ENCODE measurements at places on chromosomes 5 and 9.
A peak's percentile ranks its signal among the peaks of the same experiment; 100 is the strongest.

DNA sequence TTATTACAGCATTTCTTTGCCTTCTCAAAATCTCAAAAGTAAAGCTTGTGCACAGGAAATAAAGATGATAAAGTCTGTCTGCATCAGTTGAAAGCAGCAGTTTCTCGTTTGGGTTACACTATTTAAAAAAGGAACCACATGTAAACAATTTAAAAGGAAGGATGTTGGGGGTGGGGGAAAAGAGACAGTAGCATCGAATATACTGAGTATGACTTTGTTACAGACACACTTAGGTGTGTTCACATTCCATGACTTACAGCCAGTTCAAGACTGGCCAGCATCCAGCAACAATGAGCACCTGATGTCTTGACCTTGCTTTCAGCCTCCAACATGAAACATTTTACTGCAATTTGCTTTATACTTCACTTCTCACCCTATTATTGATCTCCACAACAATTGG, 8.7 kb downstream of the GAPT start:
- DNase-seq = no peak

DNA sequence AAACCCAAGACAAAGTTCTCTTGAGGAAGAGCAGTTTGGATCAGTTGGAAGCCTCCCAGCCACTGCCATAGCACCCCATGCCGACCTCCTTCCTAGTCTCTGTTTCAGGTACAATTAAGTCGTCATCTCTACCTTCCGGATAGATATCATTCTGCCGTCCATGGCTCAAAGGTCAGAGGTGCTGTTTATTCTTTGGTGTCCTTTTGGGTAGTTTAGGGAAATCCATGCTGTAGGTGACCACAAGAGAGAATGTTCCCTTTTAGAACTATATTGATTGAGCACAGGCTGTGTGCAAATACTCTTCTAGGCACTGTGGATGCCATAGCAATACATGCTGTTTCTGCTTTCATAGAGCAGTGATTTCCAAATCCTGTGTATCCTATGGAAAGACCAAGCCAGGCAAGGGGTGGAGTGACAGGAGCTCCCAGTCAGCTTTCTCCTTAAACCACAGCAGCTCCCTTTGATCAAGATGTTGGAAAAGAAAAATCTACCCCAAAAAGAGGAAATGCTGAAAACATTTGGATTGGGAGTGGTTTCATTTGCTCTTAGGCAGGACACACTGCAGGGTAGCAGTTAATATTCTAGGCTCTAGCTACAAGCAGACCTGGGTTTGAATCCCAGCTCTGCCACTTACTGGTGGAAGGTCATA, 127.9 kb downstream of the PALM2AKAP2 start:
- no peak for DNase-seq

DNA sequence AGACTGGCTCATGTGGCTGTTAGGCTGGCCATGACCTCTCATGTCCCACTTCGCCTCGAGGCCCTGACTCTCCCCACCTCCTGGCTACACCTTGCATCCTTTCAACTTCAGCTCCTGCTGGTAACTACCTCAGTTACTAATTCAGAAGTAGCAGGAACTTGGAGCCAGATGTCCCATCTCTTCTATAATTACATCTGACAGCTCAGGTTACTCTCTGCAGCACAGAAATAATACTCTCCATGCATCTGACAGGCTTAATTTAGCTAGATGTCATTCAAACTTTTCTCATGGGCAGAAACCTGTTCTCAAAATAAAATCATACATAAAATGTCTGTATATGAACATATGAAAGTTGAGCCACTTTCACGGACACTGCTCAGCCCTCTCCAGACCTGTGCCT, 92.2 kb upstream of the IL33 start:
- DNase-seq = no peak

DNA sequence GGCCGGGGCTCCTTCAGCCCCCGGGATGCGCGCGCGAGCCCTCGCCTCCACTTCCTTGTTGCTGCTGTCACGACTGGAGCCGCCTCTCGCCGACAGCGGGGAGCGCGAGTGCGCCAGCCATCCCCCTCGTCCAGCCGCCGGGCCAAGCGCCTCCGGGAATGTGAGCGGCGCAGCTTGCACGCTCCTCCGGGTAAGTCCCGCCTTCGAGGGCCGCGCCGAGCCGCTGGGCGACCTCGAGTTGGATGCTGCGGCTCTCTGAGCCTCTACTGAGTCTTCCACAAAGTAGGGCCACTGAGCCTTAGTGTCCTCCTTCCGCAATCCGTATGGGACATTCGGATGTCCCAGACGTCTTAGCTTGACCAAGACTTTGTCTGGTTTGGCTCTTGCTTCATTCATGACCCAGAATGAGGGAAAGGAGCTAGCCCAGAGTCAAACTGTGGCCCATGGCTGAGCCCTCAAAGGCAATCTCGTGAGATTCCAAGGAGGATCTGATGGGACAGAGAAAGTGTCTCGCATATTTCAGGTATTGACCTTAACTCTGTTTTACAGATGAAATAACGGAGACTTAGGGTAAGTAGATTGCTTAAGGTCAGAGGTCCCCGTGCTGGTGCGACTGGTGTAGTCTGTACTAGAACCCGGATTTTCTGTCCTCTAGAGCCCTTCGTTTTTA, 586 bp downstream of the HMGXB3 start:
- no peak for DNase-seq

DNA sequence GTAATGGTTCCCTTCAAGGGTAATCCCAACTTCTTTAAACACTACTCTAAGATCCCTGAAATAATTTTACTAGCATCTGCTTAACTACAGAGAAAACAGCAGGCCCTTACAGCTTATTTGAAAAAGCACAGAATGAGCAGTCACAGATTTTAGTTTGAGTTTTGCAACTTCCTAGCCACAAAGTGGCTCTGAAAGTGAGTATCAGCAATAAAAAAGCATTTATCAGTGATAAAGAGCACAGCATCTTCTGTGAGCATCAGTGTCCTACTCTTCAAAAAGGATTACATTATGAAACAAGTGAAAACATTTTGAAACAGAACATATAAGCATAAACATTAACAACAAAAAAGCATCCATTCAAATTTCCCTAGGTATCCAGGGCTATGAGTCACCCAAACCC, 45.0 kb downstream of the SAXO1 start:
- no peak for DNase-seq

DNA sequence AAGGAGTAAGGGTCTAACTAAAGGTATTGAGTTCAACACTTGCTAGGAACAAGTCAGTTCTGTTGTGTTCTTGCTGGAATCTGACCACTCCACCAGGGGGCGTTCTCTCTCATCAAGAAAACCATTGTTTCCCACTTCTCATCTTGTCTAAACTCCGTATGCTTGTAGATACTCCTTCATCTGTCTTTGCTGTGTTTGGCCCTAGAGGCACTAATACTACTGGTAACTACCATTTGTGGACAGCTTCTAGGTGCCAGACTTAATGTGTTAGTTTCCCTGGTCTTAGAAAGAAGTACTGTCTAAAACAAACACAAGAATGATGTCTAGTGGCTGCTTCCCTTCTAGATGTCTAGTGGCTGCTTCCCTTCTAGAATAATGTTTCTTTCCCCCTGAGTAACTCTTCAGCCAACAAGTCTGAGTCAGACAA, 18.7 kb upstream of the PTPDC1 start:
- DNase-seq = peak; percentile 63

DNA sequence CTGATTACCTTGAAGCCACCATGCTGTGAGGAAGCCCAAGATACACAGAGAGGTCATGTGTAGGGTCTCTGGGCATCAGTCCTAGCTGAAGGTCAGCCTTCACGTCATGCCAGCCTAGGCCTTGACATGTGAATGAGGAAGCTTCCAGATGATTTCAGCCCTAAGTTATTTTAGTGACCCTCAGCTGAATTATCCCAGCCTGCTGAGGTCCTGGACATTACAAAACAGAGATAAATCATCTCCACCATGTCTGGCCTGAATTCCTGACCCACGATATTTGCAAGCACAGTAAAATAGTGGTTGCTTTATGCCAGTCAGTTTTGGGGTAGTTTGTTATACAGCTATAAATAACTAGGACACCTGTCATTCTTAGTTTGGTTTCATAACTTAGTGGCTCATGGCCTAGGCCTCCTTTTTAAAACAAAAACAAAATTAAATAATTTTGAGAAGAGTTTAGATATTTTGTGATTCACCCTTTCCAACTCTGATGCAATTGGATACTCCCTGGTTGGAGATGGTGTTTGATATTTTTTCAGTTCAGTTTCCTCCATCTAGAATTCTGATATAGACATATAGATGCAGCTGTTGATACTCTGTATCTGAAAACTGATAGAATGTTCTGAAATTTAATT, 571.3 kb upstream of the CLINT1 start:
- DNase-seq = no peak

DNA sequence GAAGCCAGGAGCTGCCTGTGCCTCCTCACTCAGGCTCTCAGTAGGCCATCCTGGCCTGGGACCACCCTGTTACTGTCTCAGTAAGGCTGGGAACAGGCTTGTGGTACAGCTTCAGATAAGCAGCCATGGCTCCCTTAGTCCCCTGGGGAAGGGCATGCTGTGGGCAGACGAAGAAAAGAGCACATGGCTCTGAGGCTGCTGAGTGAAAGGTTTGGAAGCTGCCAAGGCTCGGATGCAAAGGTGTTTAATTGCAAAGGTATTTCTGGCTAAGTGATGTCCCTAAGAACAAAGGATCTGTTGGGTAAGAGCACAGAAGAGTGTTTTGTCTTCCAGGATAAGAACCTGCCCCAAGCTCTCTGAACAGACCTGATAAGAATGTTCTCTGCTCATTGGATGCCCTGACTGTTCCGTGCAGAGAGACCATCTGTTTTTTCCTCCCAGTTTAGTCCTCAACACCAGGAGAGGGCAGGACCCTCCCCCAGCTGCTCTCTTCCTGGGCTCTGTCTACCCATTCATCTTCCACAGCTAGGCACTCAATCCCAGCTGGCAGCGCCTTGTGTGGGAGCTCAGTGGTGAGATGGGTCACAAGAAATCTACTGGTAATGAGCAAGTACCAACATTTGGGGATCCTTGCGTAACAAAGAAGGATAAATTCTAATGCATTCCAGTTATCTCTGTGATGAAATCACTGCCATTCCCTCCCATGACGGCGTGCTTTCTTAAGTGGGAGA, 17.7 kb downstream of the ANGPTL2 start:
- DNase-seq = no peak

- no peak for DNase-seq
Measured at GRCh38 chr5:167105941-167106340, 1185.5 kb upstream of the WWC1 start.

DNA sequence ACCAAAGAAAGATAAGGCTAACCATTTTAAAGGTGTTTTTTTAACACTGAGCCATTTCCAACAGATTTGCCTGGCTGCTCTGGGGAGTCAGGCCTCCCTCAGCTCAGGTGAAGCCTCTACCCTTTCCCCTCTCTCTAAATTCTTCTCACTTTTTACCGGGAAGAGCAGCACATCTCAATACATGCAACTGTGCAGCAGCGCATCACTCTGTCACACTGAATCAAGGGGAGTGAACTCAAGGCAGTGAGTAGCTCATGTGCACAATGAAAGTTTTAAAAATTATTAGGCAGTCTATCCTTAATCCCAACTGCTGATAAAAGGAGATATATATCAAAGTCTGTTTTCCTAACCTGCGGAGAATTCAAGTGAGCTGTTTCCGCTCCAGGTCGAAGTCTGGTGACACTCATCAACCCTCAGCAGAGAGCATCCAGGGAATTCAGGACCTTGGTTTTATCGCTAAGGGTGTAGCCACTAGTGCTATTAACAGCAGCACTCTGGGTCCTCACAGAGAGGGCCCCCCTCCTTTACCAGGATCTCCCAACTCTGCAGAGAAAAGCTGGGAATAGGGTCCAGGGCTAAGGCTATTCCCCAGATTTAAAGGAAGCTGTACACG, 1.0 kb downstream of the CEMIP2 start:
- no peak for DNase-seq

DNA sequence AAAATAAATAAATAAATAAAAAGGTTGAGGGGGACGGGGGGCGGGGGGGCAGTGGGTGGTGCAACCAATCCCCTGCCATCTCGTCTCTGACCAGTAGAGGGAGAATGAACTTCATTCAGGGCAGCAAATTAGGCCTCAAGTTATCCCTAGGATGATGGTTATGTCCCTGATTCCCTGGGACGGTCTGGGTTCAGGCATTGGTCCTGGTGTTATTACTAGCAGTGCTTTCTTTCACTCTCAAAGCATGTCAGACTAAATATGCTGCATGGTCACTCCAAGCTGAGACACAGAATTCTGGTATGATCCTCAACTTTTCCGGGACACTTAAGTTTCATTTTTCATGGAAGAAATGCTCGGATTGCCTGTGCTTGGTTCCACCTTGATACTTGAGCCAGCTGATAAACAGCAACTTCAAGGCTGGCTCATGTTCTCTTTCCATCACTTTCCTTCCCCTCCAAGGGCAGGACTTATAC, 59.4 kb downstream of the DAP start:
- peak; percentile 4 for DNase-seq

DNA sequence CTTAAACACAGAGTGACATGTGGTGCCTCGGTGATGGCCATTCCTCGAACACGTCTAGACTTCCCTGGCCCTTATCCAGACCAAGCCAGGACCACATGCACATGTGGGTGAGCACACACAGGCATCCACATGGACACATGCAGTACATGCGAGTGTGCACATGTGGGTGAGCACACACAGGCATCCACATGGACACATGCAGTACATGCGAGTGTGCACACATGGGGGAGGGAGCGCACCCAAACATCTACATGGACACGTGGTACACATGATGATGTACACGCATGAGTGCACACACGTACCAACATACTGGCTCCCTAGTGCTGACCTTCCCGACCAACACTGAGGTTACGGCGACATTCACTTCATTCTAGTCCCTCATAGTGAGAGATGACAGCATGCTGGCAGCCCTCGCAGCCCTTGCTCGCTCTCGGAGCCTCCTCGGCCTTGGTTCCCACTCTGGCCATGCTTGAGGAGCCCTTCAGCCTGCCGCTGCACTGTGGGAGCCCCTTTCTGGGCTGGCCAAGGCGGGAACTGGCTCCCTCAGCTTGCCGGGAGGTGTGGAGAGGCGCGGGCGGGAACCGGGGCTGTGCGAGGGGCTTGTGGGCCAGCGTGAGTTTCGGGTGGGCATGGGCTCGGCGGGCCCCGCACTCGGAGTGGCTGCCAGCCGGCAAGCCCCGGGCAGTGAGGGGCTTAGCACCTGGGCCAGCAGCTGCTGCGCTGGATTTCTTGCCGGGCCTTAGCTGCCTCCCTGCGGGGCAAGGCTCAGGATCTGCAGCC, 186.8 kb downstream of the HSPA4 start:
- no peak for DNase-seq

DNA sequence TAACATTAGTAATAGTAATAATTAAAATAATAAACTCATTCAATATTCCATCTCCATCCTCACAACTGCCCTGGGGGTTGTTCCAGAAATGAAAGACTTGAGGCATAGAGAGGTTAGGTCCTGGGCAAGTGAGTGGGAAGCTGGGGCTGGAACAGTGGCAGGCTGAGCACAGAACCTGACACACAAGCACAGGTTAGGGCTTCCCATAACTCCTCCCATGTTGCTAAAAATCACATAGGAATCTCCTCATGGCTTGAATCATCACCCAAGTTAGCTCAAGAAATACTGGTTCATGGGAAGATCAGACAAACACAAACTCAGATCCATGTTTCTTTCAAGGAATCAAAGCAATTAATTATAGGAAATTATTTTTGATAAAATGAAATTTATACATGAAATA, 487.7 kb downstream of the SEMA5A start:
- DNase-seq = no peak
